ENCODE measurements at places on chromosomes 4 and X.

DNA sequence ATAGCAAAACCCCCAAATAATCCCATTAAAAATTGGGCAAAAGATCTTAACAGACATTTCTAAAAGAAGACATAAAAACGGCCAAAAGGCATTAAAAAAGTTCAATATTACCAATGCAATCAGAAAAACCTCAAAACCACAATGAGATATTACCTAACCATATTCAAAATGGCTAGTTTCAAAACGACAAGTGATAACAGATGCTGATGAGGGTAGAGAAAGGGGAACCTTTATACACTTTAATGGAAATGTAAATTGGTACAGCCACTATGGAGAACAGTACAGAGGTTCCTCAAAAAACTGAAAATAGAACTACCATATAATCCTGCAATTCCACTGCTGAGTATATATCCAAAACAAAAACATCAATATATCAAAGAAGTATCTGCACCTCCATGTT, 6.2 kb downstream of the AADAT start:
- DNase-seq: no peak

DNA sequence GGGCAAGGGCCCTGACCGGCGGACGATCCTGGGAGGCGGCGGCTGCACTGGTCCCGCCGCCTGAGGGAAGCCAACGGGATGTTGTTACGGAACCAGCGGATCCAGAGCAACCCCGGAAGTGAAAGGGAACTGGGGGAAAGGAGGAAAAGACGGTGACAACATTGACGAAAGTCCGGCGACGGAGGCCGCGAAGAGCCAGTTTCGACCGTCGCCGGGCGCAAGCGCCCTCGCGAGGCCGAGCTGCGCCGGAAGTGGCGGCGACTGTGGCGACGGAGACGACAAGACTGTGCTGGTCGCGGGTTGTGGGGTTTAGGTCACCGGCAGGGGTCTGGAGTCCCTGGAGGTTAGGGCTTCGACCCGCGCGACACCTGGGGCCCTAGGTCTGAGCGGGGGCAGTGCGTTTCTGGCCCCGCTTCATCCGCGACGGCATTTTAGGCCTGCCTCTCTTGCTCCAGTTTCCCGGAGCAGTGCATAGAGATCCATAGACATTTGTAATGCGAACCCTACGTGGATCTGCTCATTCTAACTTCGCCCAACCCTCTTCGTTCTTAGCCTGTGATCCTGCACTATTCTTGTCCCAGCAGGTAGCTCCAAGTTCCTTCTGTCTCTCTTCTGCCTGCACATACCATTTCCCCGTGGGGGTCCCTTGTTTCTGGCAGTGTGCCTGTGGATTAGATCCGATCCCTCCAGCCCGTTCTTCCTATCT, at the start of gene BOD1L1:
Gene BOD1L1, minus strand, starts transcription at position 120 of the 706 bp plus-strand sequence. CDS start 138 bp downstream, outside the sequence.
- peak; percentile 84 for DNase-seq

DNA sequence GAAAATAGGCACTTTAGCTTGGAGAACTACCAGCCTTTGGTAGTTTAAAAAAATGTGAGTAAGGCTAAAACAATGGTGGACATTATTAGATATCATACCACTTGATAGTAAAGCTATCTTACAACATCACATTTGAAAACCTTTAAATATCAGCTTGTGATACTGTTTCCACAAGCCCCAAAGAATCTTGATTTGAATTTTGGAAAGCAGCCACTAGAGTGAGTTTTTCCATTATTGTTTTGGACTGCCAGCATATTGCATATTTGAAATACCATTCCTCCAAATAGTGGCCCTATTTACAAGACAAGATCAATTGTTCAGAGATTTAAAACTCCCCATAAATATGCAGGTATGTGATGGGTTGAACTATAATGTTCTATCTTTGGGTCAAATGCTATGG, 303.0 kb upstream of the PRPS2 start:
- DNase-seq: no peak

DNA sequence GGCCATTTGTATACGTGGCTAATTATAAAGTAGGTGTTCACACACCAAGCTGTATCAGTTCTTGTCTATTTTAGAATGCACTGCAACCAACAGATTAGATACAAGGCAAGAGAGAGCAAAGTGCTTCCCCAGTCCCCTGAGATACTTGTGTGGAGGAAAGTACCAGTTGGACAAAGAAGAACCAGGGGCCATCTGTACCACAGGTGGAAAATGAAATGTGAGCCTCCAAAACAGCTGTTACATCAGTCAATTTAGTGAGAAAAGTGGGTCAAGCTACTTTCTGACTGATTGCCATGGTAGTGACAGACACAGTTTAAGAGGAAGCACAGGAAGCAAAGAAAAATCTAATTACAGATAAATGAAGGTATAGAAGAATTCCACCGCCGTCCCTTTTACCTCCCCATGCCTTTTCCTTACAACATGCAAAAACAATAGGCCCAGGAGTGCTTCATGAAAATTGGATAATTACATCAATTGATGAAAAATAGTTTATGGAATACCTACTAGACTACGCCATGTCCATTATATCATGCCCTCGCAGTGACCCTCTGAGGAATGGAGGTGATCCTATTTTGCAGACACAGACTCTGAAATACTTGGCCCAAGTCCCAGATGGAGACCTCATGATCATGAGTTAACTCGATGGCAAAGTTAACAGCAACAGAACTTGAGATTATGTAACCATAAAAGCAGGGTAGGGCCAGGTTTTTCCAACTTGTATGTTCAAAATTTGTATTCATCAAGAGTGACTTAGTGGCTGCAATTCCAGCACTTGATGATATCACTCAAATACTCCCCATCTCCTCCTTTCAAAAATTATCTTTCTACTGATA, 15.8 kb downstream of the SMPX start:
- no peak for DNase-seq

GRCh38 chrX:77548751-77549150, 101.6 kb downstream of the FGF16 start:
- no peak for DNase-seq

DNA sequence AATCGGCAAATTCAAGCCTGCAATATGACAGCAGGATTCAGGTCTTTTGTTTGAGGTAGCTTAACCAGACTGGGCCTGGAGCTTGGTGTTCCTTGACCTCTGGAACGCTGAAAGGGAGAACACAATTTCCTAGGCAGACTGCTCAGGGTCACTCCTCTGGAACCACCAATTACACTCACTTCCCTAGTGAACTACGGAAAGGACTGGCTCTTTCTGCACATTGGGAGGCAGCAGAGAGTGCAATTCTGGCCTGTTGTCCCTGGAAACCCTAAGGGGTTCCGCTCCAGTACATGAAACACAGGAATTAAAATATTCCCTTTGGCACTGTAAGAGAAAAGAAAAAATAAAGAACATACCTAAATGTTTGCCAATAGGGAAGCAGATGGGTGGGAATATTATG, 58.6 kb downstream of the GPC3 start:
- no peak for DNase-seq

DNA sequence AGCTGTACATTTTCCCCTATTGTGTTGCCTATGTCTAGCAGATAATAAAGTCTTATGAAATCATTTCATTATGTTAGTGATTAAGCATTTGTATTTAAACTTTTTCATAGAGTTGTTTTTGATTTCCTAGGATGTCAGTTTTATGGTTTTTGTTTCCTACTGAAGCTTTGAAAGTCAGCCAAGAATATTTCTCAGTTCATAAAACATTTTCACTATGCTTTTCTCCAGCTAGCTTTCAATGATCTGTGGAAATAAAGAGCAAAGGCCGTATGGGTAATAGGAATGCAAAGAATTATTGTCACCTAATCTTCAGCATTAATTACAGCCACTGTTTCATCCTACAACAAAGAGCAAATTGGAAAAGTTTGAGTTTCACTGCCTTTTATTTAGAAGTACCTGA, 145.7 kb upstream of the NUDT6 start:
- DNase-seq: no peak

GRCh38 chr4:105619188-105619931, 66.9 kb downstream of the ARHGEF38 start:
- DNase-seq: no peak

GRCh38 chr4:6788123-6788522, 5.6 kb downstream of the KIAA0232 start:
- peak; percentile 47 for DNase-seq

- DNase-seq: no peak
These were observed 15.9 kb downstream of the TMEM192 start for GRCh38 chr4:165096776-165097175.

DNA sequence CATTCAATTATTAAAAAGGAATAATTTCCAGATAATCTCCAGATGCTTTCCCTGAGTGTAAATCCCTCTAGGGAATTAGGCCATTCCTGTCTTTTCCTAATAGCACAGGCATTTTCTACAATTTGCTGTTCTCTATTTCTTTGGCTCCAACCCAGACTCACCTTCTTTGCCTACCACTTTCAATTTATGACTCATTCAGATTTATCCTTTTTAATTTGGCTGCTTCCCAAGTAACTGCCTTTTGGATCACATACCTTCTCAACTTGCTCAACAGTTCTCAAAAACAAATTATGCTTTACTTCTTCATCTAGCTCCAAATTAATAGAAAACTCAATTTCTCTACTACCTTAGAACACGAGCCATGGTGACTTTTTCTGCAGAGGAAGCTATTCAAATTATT, 1166.3 kb upstream of the PCDH7 start:
- no peak for DNase-seq

DNA sequence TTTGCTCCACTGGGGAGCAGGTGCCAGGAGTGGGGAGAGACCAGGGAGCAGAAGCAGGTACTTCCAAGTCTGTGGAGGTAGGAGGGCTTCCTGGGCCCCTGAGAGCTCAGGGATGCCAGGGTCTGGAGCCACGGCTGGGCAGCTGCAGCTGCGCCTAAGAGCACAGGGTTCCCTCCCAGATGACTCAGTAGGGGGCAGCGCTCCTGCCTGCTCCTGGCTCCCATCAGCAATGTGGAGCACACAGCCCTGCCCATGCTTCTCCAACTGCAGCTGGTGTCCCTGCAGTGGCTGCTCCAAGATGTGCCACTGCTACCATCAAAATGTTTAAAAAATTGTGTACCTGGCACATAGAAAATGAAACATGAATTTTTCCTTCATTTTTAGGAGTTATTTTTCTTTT, 1028.2 kb downstream of the PCDH7 start:
- DNase-seq: no peak

DNA sequence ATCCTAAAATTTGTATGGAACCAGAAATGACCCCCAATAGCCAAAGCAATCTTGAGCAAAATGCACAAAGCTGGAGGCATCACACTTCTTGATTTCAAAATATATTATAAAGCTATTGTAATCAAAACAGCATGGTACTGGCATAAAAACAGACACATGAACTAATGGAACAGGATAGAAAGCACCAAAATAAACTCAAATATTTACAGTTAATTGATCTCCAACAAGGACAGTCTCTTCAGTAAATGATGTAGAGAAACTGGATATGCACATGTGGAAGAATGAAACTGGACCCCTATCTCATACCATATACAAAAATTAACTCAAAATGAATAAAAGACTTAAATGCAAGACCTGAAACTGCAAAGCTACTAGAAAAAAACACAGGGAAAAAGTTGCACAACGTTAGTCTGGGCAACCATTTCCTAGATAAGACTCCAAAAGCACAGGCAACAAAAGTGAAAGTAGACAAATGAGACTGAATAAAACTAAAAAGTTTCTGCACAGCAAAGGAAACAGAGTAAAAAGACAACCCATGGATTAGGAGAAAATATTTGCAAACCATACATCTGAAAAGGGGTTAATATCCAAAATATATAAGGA, 64.9 kb downstream of the CD99L2 start:
- no peak for DNase-seq

GRCh38 chr4:82934441-82934840, 33.9 kb downstream of the THAP9 start:
- DNase-seq: no peak

- no peak for DNase-seq
These were observed 27.2 kb downstream of the HSPA4L start for GRCh38 chr4:127809173-127809800.

- no peak for DNase-seq
These were observed 36.3 kb downstream of the C4orf51 start for GRCh38 chr4:145716200-145716599.

DNA sequence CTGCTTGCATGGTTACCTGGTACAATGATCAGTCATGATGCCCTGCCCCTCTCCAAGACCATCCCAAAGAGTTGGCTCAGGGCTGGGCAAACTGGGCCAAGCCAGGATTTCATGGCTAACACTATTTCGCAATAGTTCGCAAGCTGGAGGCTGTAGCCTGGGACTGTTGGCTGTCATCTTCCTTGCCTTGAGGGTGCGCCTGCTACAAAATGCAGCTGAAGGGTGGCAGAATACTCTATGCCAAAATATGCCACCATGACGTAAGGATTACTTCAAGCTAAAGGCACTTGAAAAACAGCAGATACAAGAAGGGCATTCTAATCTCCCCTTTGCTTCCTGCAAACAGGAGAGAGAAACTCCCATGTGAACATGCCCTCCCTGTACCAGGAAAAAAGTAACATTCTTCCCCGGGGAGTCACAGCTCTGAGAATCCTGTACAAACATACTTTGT, 21.0 kb downstream of the SAT1 start:
- no peak for DNase-seq

DNA sequence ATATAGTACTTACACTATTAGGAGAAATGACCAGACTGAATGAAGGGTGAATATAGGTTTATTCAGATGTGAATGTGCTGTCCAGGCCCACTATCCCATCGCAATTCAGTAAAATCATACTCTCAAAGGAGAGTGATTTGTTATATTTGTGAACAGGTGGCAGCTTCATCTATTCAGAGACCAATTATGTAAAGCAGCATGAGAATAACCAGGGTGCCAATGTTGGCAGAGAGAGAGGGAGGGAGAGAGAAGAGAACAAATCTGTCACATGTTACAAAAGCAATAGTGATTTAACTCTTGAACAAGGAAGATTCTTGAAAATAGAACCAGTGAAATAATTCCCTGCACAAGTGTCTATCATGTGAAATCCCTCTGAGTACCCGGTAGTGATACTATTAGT, 38.9 kb upstream of the TLL1 start:
- no peak for DNase-seq

DNA sequence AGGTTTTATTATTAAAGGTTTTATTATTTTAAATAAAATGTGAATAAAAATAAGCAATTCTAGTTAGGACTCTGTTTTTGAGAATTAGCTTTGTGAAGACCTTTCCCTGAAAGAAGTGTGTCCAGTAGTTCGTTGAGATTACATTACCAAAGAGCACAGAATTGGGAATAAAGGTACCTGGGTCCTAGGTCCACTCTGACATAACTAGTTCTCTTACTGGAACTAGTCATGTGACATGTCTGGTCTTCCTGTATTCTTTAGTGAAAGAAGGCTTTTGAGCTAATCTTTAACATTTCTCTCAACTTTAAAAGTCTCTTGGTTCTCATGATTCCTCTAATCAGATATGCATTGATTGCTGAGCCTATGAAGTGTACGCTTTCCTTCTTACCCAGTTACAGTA, 292.0 kb upstream of the SMIM31 start:
- no peak for DNase-seq

DNA sequence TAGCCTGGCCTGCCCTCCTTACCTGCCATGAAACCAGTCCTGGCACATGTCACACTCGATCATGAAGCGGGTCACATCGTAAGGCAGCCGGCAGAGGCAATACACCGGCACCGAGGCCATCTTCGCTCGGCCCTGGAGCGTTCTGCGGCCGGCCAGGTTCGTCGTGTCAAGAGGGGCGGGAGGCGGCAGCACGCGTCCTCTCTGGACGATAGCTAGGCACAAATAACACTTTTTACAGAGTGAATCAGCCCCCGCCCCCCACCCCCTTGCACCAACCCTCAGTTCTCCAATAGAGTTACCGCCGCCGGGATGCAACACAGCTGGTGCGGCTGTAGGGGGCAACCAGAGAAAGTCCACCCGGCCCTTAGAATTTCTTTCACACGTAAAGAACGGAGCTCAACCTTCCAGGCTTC, 1.7 kb downstream of the PHF8 start:
- DNase-seq: peak; percentile 40

- DNase-seq: peak; percentile 24
These were observed 875 bp downstream of the LAP3 start for GRCh38 chr4:17577665-17578481.
